ENCODE measurements at places on chromosomes 2 and 18. TPM values are rescaled to one million over a fixed set of nuclear protein-coding genes. Genes with fewer than 3 reads are reported as not detected.

Gene NEUROD1
- not detected for total RNA-seq

- DNase-seq = no peak
These were observed 161.8 kb upstream of the DTNA start for GRCh38 chr18:34548120-34548972.

- no peak for DNase-seq
These were observed 28.3 kb upstream of the EPG5 start for GRCh38 chr18:45995461-45995860.

Gene TMEM178A
- total RNA-seq = 0.28 TPM

Gene MAP4K4
- 374 TPM for total RNA-seq

- no peak for DNase-seq
These were observed 63.5 kb upstream of the CNTNAP5 start for GRCh38 chr2:123961576-123961975.

Gene LYG1
- 0.39 TPM for total RNA-seq

GRCh38 chr2:100208141-100208770 lies 65.9 kb upstream of the AFF3 start:
- DNase-seq = no peak

DNA sequence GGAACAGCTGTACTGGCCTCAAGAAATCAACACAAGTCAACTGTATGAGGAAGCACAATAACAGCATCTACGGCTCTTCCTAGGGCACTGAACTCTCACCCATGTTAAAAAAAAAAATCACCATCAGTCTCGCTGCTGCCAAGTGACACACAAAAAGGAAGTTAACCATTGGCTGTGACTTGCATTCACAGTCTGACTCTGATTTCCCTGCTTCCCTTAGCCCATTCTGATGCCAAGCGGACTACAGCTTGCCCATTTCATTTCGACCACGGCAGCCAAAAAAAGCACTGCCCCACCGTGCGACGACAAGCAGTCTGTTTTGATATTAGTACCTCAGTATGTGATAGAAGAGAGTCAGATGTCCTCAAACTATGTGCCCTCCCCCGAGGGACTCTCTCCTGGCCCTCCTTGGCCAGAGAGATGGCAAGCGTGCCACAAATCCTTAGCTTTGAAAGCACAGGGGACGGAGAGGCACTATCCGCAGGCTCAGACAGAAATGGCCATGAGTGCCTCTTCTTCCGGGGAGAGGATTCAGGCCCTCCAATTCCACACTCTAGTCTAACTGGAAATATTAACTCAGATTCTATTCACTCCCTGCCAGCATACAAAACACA lies 250.0 kb downstream of the TCF4 start:
- DNase-seq = peak; percentile 71

Gene EVA1A
- 149 TPM for total RNA-seq

DNA sequence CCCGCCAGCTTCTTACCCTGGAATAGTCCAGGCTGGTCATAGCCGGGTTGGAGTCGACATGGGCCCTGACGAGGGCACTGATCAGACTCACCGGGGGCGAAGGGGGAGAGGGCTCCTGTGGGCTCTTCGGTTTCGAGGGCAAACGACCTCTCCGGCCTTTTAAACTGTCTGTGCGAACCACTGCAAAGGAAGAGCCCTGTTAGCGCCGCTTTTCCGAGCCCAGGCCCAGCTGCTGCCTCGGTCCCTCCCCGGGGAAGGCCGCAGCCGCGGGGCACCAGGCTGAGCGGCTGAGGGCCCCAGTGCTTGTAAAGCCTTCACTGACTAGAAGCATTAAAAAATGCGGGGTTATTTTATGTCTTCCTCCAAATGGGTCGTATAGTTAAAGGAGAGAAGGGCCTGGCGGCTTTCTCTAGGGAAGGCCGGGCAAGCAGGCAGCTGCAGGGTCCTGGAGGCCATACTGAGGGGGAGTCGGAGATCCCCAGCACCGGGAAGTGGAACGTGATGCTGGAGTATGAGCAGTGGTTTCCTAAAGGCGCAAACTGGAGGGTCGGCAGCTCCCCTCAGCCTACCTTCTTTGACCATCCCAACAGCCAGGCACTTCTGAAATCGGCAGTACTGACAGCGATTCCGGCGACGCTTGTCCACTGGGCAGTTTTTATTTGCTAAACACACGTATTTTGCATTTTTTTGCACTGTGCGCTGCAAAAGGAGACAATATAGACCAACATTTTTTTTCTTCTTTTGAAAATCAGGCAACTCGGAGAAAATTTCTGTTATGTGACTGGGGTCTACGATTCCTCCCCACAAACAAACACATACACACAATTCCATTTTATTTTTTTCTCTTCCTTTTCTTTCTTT lies 4.5 kb downstream of the NR4A2 start:
- no peak for DNase-seq

DNA sequence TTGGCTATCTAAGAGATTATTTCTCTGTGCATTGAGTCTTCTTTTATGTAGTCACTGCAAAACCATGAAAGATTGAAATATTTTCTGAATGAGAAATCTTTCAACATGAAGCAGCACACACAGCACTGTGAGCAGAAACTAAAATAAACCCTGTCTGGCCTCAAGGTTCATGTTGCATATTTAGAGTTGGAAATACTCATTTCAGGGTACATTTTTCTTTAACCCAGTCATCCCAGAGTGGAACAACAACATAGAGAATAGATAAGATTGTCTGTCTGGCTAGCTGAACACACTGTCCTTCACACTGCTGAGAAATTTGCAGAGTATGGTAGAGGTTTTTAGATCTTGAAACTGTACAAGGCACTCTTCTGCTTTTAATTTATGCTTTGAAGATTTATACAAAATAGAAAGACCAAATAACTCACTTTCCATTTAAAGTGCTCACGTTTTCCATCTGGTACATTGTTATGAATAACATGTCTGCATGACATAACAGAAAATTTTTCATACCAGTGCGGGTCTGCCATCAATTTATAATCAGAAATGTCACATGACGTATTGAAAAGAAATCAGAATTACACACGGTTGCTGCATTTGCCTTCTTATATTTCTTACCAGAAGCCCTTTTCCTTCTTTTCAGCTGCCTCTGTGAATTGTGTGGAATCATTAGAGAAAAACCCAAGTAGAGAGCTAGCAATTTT lies 25.0 kb upstream of the FN1 start:
- DNase-seq = no peak

DNA sequence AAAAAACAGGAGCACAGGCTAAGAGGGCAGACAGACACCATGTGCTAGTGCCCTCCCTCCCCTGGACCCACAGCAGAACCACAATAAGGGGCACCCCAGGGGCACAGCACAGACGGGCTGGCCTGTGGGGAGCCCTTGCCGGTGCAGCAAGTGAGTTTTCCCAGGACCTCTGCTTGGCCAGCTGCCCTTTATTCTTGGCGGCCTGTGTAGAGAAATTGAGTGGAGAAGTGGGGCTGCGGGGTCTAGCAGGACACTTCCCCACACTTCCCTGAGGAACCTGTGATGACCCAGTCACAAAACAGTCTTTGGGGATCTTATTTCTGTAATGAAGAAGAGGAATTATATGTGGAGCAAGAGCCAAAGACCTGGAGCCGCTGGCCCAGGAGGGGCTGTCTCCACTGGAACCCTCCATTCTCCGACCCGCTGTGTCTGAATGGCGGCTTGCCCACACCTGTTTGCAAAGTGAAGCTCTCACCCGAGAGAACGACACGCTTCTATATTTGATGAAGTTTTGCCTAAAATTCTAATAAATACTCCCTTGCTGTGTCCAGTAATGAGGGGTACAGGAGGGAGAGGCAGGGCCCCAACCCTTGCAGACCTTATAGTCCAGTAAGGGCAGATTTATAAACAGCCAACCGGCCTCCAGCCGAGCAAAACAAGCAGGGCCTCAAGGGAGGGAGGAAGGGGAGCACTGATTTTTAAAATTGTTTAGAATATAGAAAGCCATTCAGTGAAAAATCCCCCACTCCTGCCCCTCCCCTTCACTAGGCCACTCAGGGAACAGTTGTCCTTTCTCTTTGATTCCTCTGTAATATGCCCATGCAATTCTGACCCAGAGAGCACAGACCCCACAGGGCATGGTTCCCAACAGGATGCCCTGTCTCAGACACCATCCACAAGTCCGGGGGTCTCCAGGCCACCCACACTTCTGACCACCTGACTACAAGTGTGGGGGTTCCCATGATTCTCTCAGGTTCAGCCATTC lies 44.7 kb upstream of the SNED1 start:
- no peak for DNase-seq

GRCh38 chr2:145650226-145650625 lies 1130.3 kb upstream of the ZEB2 start:
- no peak for DNase-seq

- DNase-seq = no peak
These were observed 241.0 kb downstream of the HNMT start for GRCh38 chr2:138205281-138205680.

Gene ABCG8
- total RNA-seq = not detected

- DNase-seq = no peak
These were observed 78.6 kb downstream of the SCG2 start for GRCh38 chr2:223523551-223524001.

Gene LYPD6B
- not detected for total RNA-seq

Measured in pulmonary artery endothelial cell (primary cell).